ENCODE measurements at places on chromosomes 2 and 18.

GRCh38 chr2:121998751-121999150 is 243.3 kb downstream of the TSN start:
- DNase-seq: no peak

DNA sequence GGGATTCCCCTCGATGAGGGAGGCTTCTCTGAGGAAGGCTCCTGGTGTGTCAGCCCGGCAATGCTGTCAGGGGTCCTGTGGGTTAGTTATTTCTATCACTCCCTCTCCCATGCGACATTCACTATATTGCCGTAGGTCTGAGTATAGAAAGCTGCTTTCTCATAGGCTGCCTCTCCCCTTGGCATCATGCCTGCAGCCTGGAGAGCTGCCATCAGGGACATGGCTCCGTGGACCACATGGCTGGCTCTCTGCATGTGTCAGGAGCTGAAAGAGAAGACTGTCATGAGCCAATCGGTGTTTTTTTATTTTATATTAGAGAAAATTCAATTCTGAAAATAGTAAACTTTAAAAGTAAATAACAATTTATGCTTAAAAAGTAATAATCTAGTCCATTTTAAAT is 198.0 kb downstream of the CDH20 start:
- no peak for DNase-seq

DNA sequence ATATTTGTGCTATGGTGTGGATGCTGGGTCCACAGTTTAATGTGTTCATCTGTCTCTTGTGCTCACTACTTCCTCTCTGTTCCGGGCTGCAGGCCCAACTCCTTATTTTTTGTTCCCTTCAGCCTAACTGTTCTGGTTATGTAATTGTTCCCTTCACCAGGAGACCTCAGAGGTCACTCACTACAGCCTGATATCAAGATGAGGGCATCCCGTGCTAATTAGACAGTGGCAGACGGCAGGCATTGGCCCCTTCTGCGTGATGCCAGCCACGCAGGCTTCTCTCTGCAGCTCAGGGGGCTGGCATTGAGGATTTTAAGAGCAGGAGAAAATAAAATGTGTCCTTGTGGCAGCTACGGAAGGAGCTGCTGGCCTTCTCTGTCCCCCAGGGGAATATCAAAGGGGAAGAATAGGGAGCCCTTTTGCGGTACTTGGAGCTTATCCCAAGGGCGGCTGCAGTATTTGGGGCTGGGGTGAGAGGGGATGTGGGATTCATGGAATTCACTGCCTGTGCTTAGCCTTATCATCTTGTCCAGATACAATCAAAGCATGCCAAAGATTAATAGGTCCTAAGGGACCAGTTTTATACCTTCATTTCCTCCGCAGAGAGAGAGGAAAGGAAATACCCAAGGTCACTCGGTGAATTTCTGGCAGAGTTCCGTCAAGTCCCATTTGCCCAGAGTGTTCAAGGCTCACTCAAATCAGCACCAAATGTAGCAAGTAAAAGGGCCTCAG is 53.3 kb upstream of the TRIB2 start:
- no peak for DNase-seq

DNA sequence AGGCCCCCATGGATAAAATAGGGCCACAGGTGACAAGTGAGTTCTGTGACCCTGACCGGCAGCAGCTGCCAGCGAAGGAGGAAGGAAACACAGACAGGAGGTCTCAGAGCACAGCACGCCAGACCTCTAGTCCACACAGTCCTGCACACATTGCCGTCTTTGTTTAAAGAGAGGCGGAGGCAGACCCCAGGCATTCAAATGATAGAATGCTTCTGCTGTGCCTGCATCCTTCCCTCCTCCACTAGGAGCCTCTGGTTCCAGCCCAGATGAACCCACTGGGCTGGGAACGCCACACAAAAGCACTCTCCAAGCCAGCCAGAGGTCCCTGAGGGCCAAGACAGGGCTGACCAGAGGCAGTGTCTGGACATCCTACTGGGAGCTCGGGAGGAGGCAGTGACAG is 118.7 kb downstream of the KLHL29 start:
- no peak for DNase-seq

- DNase-seq: no peak
Observed at GRCh38 chr18:6744816-6745455, 15.4 kb downstream of the ARHGAP28 start.

DNA sequence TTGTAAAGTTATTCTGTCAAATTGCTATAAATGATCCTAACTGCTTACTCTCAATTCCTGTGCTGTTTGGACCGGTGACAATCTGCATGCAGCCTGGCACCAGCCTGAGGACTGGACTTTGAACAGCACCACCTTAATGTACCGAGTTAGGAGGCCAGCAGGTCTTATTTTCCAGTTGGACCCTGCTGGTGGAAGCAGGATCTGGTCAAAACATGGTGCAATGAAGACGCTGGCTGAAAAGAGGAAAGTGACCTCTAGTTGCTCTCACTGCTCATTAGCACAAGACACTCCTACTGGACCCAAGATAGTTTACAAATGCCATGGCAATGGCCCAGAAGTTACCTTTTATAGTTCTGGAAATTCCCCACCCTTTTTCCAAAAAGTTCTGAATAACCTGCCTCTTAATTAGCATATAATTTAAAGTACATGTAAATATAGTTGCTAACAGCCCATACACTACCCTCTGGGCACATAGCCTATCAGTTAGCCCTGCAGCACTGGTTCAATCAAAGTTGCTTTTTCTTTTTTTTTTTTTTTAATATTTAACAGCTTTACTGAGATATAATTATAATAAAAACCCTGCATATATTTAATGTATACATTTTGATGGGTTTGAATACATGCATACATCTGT is 35.8 kb downstream of the RBKS start:
- no peak for DNase-seq

- DNase-seq: no peak
Observed at GRCh38 chr2:55391155-55391554, 28.5 kb downstream of the CCDC88A start.

- DNase-seq: no peak
Observed at GRCh38 chr2:59399126-59399525, 1154.3 kb downstream of the BCL11A start.

GRCh38 chr2:51490576-51491234 is 458.8 kb upstream of the NRXN1 start:
- peak; percentile 8 for DNase-seq

DNA sequence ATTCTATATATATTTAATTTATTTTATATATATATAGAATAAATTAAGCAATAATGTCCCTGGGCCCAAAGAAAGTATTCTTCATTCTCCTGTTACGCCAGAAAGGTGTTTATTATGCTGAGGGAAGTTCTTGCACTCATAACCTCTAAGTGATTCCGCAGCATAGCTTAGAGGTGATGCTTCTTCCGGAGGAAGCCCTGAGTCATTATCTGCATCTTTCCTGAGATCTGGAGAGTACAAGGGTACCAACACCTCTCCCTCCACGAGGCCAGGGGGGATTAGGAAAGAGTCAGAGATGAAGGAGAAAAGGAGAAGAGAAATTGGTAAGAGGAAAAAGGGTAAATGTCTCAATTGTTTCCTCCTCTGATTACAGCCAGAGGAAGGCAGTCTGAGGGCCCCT is 43.1 kb upstream of the RTN4 start:
- no peak for DNase-seq

GRCh38 chr18:78647018-78647417 is 332.6 kb upstream of the SALL3 start:
- DNase-seq: no peak

DNA sequence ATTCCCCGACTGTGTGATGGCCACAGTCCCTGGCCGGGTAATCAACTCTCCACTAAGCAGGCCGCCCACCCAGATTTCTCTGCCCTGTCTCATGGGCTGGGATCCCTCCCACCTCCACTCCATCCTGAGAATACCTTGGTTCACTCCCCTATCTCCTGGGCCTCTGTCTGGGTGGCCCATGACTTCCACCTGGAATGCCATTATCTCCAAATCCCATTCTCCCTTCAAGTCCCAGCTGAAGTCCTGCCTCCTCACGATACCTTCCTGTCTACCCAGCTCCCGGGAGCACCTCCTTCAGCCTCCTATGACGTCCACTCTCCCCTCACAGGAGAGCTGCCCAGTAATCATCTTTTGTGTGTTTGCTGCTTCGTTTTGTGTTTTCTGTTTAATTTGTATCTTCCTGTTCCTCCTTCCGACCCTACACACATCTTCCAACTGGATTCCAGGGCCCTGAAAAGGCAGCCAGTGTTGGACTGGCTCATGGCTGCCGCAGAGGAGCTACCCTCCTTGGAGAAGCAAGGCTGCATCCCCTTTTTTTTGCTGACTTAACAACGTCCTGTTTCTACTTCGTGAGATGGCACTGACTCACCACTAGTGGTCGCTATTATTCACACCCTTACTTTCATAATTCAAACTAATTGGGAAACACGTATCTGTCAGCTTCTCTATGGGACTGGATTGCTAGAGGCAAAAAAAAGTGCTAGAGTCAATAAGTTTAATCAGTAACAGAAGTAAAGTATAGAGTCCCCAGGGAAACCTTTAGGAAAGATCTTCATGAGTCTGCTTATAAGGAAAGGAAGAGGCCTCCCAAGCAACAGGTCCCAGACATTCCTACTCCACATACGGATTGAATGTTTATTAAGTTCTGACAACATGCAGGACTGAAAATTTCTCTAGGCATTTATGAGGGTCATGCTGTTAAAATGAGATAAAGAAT is 171.9 kb upstream of the GATA6 start:
- no peak for DNase-seq

GRCh38 chr2:28035816-28036215 is 145.3 kb downstream of the BABAM2 start:
- no peak for DNase-seq

GRCh38 chr2:26925100-26925791 is 45.2 kb upstream of the MAPRE3 start:
- no peak for DNase-seq

GRCh38 chr2:55550368-55551102 is 31.0 kb downstream of the CFAP36 start:
- DNase-seq: no peak

DNA sequence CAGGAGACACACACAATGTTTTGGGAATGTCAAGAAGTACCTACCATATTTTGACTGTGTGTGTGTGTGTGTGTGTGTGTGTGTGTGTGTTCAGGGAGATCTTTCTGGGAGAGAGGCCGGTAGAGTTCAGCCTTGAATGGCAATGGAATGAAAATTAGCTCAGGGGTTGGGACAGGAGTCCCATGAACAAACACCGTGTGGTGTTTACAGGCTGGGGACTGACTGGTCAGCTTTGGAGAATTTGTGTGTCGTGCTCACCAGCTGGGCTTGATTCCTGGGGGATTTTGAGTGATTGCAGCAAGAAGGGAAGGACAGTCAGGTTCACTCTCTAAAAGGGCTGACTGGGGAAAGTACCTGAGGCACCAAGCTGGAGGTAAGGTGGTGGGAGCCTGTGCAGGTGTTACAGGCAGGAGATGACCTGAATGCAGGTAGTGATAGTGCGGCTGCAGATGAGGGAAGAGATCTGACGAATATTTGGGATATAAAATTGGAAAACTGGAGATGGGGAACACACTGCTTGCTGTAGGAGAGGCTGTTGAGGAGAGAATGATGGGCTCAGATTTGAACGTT is 2.5 kb upstream of the ADNP2 start:
- DNase-seq: no peak

DNA sequence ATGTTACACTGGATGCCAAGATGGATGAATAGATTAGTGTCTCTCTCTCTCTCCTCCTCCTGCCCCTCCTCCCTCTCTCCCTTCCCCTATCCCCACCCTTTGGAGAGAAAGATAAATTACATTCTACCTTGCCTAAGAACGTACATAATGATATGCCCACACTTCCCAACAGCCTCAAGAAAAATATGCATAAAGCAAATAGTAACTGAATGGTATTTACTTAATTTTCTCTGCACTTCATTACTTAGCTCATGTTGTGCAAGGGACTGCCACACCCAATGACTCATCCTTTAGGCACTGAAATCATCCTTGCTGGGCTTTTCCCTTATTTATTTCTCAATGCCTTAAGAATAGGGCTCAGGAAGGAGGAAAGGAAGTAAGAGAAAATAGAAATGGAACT is 137.3 kb upstream of the PID1 start:
- DNase-seq: no peak

GRCh38 chr2:181074457-181074856 is 94.1 kb downstream of the UBE2E3 start:
- no peak for DNase-seq

DNA sequence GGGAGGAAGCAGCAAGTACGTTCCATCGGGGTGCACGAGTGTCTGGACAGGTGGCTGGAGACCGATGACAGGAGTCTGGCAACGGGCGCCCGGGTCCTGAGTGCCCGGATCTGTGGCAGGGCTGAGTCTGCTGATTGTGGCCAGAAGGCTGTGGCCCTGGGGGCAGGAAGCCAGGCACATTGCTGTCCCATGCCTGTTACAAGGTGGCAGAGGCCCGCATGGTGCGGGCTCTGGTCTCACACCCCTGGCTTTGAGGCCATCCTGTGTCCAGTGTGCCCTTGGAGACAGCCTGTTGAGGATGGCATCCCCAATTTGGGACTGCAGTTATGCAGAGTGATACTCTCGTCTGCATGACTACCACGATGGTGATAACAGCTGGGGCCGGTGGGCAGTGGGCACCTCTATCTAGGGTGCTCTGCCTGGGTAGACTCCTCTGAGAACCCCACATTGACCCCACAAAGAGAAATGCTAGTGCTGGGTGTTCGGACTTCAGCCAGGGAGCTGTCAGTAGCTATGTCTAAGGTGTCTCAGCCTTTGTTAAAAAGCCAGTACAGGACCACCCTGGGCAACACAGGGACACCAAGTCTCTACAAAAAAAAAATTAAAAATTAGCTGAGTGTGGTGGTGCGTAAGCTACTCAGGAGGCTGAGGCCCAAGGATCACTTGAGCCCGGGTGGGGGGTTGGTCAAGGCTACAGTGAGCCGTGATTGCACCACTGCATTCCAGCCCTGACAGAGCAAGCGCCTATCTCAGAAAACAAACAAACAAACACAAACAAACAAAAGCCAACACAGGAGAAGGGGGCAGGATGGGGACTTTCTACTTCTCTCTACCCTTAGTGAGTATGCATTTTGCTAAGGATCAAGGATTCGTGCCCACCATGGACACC is 88.3 kb downstream of the RHOB start:
- DNase-seq: no peak

DNA sequence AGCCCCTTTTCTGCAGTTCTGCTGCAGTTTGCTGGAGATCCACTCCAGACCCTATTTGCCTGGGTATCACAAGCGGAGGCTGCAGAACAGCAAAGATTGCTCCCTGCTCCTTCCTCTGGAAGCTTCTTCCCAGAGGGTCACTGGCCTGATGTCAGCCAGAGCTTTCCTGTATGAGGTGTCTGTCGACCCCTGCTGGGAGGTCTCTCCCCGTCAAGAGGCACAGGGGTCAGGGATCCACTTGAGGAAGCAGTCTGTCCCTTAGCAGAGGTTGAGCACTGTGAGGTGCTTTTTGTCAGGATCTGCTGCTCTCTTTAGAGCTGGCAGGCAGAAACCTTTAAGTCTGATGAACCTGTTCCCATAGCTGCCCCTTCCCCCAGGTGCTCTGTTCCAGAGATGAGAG is 42.0 kb upstream of the MYL1 start:
- no peak for DNase-seq

- no peak for DNase-seq
Observed at GRCh38 chr2:210199854-210200253, 25.4 kb downstream of the ACADL start.

All from NCI-H187 (cell line).